ENCODE measurements at places on chromosomes 4 and X.

DNA sequence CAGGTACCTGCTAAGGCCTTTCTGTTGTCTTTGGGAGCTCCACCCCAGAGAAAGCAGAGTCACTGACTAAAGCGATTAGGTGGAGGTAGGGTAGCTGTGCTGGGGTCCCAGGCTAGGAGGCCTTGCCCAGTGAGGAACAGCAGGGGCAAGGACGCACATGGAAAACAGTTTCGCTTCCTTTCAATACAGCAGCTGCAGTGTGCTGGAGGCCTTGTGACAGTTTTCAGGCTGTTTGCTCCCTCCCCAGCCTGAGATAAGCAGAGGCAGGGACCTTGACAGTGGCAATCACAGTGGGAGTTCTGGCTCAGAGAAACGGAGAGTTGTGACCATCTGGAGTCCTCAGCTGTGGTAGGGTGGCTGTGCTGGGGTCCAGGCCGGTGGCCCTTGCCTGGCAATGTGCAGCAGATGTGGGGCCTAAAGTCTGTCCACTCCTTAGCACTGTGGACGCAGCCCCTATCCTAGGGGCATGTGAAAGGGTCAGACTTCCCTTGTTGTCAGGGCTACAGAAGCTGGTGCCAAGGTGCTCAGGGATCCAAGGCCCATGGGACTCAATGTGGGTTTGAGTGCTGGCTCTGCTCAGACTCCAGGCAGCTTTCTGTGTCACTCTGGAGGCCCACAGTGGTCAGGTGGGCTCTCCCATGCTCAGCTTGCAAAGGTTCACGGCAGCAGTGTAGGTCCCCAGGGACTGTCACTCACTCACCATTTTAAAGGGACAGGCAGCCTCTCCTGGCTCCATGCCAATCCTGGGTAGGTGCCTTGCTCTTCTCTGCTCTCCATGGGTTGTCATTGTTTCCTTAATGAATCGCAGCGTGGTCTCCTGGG is 534.9 kb upstream of the FMR1 start:
- no peak for DNase-seq

GRCh38 chr4:168955674-168956073 is 54.4 kb downstream of the CBR4 start:
- no peak for DNase-seq

DNA sequence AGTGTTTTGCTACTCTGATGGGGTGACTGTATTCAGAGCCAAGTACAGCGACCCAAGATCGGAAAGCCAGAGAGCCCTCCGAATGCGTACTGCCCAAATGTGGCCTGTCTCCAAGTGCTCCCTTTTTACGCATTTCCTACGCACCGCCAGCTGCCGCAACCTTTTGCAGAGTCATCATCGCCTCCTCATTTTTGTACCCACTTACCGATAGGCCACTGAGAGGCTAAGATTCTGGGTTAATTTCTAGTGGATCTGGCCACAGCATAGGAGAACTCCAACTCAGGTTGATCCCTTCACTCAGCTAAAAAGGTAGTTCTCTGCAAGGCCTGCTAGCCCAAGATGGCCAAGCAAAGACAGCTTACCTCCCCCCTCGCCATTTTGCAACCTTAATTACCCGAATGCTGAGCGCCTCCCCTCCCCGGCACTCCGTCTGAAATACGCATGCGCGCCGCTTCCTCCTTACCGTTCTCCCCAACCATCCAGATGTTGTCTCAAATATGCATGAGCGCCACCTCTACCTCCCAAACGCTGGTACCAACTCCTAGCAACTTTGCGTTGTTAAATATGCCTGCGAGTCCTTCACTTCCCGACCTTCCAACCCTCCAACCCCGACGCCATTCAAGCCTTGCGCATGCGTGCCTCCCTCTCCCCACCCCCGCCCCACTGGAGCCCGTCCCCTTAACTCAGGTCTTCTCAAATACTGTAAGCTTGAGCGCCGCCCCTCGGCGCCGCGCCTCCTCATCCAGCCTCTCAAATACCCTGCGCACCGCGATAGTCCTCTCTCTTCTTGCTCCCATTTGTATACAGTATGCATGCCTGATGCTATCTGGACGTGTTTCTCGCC is 11.8 kb upstream of the ZCCHC13 start:
- peak; percentile 76 for DNase-seq

DNA sequence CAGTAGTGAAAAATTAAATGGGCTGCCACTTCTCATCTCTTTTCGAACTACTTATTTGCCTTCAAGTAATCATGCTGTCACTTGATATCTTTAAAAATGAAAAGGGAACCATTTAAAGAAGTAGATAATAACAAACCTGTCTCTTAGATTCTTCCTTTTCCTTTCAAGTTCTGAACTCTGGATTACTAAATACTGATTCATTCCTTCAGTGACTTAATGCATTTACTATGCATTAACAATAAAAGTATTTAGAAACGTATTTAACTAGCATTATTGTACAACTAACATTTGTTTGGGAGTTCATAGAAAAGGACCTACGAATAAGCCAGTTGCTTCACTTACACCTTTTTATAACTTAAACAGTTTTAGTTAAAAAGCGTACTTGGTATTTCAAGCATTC is 61.1 kb upstream of the RAB33B start:
- no peak for DNase-seq

DNA sequence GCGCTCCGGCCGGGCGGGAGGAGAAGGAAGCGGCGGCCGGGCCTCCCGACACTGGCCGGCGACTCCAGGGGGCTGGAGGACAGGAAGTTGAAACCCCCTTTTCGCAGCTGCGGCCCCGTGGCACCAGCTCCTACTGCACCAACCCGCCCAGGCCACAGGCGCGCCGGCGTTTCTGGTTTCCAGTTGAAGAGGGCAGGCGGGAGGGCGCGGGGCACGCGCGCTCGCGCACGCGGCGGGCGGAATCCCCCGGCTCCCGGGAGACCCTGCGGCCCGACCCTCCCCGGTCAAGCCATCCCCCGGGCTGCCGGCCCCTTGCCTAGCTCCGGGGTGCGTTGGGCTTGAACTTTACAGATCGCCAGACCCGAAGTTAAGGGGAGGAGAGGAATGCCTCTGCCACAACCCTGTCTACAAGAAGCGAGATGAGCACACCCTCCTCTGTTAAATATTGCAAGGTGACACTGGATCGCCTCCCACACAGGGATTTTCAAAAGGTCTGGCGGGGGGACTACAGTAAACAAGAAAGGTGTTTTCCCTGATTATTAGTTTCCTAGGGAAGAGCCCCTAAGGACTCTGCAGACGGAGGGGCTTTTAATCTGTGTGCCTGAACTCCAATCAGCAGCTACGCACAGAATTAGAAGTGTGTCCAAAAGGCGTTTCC is 1.4 kb downstream of the ELOVL6 start:
- no peak for DNase-seq

- no peak for DNase-seq
Measured at GRCh38 chr4:61741327-61742096, 541.4 kb downstream of the ADGRL3 start.

GRCh38 chrX:10325611-10326010 is 168.8 kb downstream of the CLCN4 start:
- DNase-seq = no peak

- no peak for DNase-seq
Measured at GRCh38 chr4:41183021-41183553, 31.3 kb downstream of the APBB2 start.

- no peak for DNase-seq
Measured at GRCh38 chr4:53917729-53918128, 146.7 kb downstream of the CHIC2 start.

GRCh38 chrX:32141841-32142240 is 1069.5 kb downstream of the DMD start:
- no peak for DNase-seq

DNA sequence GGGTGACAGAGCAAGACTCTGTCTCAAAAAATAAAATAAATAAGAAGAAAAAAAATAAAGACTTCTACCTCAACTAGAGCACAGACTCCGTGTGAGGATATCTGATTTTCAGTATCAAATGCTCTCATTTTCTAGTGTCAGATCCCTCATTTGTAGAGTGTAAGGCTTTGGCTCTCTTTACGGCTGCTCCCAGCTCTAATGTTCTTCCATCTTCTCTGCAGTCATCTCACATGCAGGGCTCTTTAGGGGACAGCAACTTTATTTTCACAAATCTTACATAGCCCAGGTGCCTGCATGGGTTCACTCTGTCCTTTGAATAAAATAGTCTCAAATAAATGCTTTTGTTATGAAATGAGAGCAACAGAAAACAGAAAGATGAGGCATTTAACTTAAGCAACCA is 19.2 kb upstream of the RHOH start:
- no peak for DNase-seq

GRCh38 chr4:124334119-124334518 is 378.4 kb downstream of the ANKRD50 start:
- DNase-seq = peak; percentile 54

DNA sequence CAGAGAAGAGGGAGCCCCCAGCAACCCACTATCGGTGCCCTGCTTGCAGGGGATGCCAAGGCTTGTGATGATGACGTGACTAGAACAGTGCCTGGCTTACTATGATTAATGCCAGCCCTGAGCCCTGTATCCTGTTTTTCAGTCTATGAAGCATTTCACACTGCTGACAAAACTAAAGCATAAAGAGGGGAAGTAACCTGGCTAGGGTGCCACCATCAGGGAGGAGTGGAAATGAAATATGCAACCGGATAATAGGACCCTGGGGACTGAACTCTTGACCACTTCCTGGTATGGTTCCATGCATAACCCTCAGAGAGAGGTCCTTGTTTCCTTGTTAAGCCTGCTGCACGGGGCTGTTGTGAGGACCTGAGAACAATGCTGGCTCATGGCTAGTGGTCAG is 50.3 kb downstream of the MED28 start:
- DNase-seq = no peak

GRCh38 chr4:85865256-85865655 is 390.3 kb downstream of the ARHGAP24 start:
- no peak for DNase-seq

GRCh38 chr4:126547352-126547751 is 1085.4 kb upstream of the INTU start:
- no peak for DNase-seq

DNA sequence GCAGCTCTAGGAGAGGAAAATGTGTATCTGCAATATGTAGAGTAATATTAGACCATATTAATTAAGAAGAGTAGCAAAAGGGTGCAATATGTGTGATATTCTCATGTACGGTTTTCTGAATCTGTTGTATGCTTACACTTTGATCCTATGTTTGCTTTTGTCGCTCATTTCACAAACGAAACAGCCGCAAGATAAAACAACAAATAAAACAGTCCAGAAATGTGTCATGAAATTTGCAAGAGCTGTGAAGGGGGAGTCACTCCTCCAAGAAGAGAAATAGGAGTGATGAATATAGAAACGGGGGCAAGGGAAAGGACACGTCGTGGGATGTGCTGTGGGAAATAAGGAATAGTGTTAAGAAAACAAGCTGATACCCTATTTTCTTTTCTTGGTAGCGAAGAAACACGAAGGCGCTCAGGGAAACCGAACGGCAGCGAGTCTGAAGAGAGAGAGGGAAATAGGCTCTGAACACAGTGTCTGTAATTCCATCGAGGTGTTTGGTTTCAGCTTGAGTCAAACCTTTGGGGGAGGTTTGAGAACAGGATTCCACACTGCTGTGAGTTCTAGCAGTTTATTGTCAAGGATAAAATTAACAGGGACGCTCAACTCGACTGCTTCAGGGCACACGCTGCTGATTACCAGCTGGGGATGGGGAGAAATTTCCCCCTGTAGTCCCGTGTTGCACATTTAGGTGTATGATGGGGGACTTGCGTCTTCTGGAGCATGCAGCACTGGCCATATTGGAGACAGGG is 595.6 kb upstream of the TENM3 start:
- no peak for DNase-seq

GRCh38 chr4:70706516-70706915 is 15.2 kb upstream of the RUFY3 start:
- no peak for DNase-seq

- no peak for DNase-seq
Measured at GRCh38 chr4:128847082-128847724, 37.7 kb downstream of the JADE1 start.

- no peak for DNase-seq
Measured at GRCh38 chr4:153523164-153523796, 57.1 kb downstream of the TMEM131L start.

- no peak for DNase-seq
Measured at GRCh38 chr4:137762591-137762990, 230.3 kb upstream of the PCDH18 start.

DNA sequence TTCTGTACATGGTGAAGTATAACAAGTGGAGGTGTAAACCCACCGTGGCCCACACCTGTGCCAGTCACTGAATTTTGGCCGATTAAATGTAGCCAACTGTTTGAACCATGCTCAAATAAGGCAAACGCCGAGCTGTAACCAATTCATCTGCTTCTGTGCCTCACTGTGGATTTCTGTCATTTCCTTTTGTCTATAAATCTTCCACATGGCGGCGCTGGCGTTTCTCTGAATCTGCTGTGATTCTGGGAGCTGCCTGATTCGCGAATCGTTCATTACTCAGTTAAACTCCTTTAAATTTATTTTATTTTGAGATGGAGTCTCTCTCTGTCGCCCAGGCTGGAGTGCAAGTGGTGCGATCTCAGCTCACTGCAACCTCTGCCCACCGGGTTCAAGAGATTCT is 19.2 kb downstream of the SUPT20HL2 start:
- no peak for DNase-seq

DNA sequence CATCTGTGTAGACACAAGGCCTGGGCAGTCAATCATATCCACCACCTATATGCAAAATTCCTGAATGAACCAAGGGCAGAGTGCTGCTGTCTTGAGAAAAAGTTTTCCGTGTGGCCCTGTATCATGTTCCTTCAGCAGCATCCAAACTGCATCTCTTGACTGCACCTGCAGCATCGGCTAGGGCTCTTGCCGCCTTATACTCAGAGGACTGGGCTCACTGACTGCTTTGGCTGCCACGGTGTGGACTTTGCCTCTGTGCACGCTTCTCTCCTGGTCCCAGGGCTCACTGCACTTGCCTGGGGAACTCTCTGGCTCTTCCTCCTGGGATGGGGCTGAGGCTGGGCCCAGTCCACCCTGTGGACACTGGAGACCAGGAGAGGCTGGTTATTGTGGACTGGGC is 39.5 kb upstream of the STS start:
- DNase-seq = no peak

GRCh38 chr4:87584222-87584908 is 24.0 kb upstream of the DSPP start:
- no peak for DNase-seq

DNA sequence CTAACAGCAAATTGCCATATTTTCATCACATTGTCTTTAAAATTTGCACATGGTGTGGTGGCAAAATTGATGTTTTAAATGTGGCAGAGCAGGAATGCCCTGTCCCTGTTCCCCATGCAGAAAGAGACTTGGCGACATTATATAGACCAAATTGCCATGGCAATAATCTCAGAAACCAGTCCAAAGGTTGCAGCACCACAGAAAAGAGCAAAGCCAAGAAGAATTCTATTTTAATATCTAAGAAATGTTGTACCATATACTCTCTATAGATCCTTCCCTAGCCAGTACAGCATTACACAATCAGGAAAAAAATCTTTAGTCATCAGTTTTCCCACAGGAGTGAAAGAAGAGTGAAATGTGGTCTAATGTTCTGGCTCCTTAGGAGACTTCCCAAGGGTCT is 80.0 kb downstream of the UGT2B28 start:
- DNase-seq = no peak

GRCh38 chr4:174252412-174252811 is 31.1 kb downstream of the FBXO8 start:
- no peak for DNase-seq

- no peak for DNase-seq
Measured at GRCh38 chrX:20452487-20452886, 185.8 kb upstream of the RPS6KA3 start.

Data from PC-9 (cell line).